ENCODE measurements at places on chromosomes 6 and 20. TPM values are rescaled to one million over a fixed set of nuclear protein-coding genes. Genes with fewer than 3 reads are reported as not detected.
A peak's percentile ranks its signal among the peaks of the same experiment; 100 is the strongest.

- no peak overlapping the region for H3K4me3 ChIP-seq
- no peak for DNase-seq
- H3K4me1 ChIP-seq: peaks cover 9% of the 10 kb centered on the region
- no peak overlapping the region for H3K27ac ChIP-seq
- no peaks in the 10 kb centered on the region for H3K27me3 ChIP-seq
Observed at GRCh38 chr6:157647261-157647915, 175.7 kb upstream of the SNX9 start.

GRCh38 chr6:116543149-116543548 lies 2.3 kb downstream of the TRAPPC3L start:
- no peaks in the 10 kb centered on the region for H3K36me3 ChIP-seq
- no peak for DNase-seq
- H3K27ac ChIP-seq: no peak overlapping the region
- no peaks in the 10 kb centered on the region for H3K4me1 ChIP-seq
- H3K27me3 ChIP-seq: no peaks in the 10 kb centered on the region
- no peak overlapping the region for H3K4me3 ChIP-seq

DNA sequence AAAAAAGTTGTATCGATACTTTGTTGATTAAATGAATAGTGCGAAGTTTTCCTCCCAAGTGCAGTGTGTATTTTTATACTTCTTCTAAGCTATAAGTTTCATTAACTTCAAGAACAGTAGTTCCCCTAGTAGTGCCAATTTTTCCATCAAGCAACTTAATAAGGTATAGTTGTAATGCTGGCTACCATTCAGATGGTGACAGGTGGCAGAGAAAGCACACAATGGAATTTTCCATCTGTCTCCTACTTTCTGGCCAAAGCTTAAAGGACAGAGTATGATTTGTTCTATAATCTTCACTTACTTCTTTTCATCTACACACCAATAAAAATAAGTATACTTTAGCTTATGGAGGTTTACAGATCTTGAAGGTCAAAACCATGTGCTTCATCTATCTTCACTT lies 431.1 kb downstream of the NKAIN2 start:
- no peaks in the 10 kb centered on the region for H3K36me3 ChIP-seq
- no peak overlapping the region for H3K4me3 ChIP-seq
- H3K27me3 ChIP-seq: no peaks in the 10 kb centered on the region

- no peaks in the 10 kb centered on the region for H3K27me3 ChIP-seq
- peak overlapping the region; percentile 72 for H3K4me3 ChIP-seq
- peaks cover 7% of the 10 kb centered on the region for H3K4me1 ChIP-seq
- peak overlapping the region; percentile 92 for H3K27ac ChIP-seq
- no peaks in the 10 kb centered on the region for H3K36me3 ChIP-seq
Observed at GRCh38 chr6:29975561-29975907, 33.2 kb downstream of the HLA-A start.

Gene XPO5
- 11.8 TPM for total RNA-seq

DNA sequence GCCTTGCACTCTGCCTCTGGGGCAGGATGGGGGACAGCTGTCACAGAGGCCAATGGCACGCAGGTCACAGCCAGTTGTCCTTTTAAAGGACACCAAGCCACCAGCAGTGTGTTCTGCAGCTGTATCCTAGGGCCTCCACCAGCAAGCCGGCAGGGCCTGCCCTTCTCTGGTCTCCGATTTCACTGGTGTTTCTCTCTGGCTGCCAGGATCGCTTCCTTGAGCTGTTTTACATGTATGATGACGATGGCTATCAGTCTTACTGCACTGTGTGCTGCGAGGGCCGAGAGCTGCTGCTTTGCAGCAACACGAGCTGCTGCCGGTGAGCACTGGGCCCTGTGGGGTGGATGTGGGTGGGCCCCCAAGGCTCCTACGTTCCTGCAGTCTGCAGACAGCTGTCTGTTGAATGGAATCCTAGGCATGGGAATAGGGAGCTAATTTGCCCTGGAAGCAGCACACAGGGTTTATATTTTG lies 22.7 kb upstream of the MAPRE1 start:
- no peak overlapping the region for H3K4me3 ChIP-seq
- no peaks in the 10 kb centered on the region for H3K4me1 ChIP-seq
- no peaks in the 10 kb centered on the region for H3K27me3 ChIP-seq
- H3K36me3 ChIP-seq: no peaks in the 10 kb centered on the region

Measured in gastrocnemius medialis (tissue), 4 donors.